Glomerular endothelial cell (primary cell): ENCODE measurements at places on chromosomes 4 and X. TPM values are rescaled to one million over a fixed set of nuclear protein-coding genes. Genes with fewer than 3 reads are reported as not detected.

DNA sequence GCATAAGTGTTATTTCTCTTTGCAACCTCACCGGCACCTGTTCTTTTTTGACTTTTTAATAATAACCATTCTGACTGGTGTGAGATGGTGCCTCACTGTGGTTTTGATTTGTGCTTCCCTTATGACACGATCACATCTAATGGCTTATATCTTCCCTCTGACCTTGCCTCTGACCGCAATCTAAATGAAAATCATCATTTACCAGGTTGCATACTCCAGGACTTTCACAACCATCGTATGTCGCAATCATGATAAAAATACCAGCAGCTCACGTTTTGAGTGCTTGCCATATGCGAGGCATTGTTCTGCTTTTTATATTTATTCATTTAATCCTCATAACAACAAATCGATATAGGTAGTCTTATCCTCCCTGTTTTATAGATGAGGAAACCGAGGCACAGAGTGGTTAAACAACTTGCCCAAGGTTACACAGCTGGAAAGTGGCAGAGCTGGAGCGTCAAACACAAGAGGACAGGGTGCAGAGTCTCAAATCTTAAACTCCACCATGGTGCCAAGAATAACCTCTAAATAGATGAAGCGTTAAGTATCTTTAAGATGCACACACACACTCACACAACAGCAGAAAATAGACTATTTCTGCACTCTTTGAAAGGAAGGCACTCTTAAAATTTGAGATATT is 102.2 kb downstream of the SEL1L3 start:
- no peak for DNase-seq

GRCh38 chr4:156495836-156496235 is 475.8 kb downstream of the PDGFC start:
- no peak for DNase-seq

FAM9C gene
- not detected in 2 replicates for total RNA-seq

GALNTL6 gene
- total RNA-seq, result 0.35 and 0.39 TPM in 2 replicates
